ENCODE measurements at places on chromosomes 12 and 14. TPM values are rescaled to one million over a fixed set of nuclear protein-coding genes. Genes with fewer than 3 reads are reported as not detected.

The SLC17A8 gene
- total RNA-seq: not detected

The TMEM63C gene
- not detected for total RNA-seq

The ADCY6 gene
- 1.0 TPM for total RNA-seq

The CHFR gene
- 26.8 TPM for total RNA-seq

The COL2A1 gene
- not detected for total RNA-seq

The DLK1 gene
- total RNA-seq: 44.2 TPM

The GPR135 gene
- 1.2 TPM for total RNA-seq

The HOXC9 gene
- 9.3 TPM for total RNA-seq

The FLRT2 gene
- total RNA-seq: 0.02 TPM

The PZP gene
- not detected for total RNA-seq

The CAPS2 gene
- total RNA-seq: 0.36 TPM

The JAG2 gene
- 48.4 TPM for total RNA-seq

The OR4E2 gene
- not detected for total RNA-seq

The TCTN2 gene
- total RNA-seq: 4.6 TPM

The TMCC3 gene
- not detected for total RNA-seq

The GPR68 gene
- 9.4 TPM for total RNA-seq

The CFL2 gene
- total RNA-seq: 6.5 TPM

The GLI1 gene
- 3.7 TPM for total RNA-seq

The CLEC2A gene
- not detected for total RNA-seq

The TMEM229B gene
- not detected for total RNA-seq

The CPNE8 gene
- total RNA-seq: 3.4 TPM

The C1QL4 gene
- 1.4 TPM for total RNA-seq

The MYF5 gene
- total RNA-seq: not detected

The PCED1B gene
- 7.2 TPM for total RNA-seq

The SYNDIG1L gene
- not detected for total RNA-seq

The RIN3 gene
- 0.38 TPM for total RNA-seq

The SDR9C7 gene
- total RNA-seq: not detected

The TESPA1 gene
- total RNA-seq: 2.4 TPM

The GPR84 gene
- not detected for total RNA-seq

The C12orf50 gene
- total RNA-seq: not detected

The REP15 gene
- not detected for total RNA-seq

The DDX54 gene
- total RNA-seq: 132 TPM

The SSTR1 gene
- not detected for total RNA-seq

The HHIPL1 gene
- not detected for total RNA-seq

The BATF gene
- 0.49 TPM for total RNA-seq

The SDSL gene
- 9.1 TPM for total RNA-seq

The TAS2R19 gene
- 1.2 TPM for total RNA-seq

The CYP46A1 gene
- not detected for total RNA-seq

The CCDC184 gene
- total RNA-seq: 0.09 TPM

All from K562 (cell line).